GM23248 (cell line): ENCODE measurements at places on chromosomes 5 and 9. TPM values are rescaled to one million over a fixed set of nuclear protein-coding genes. Genes with fewer than 3 reads are reported as not detected.

Gene CYSRT1
- polyA plus RNA-seq: 0.24 and 0.75 TPM in 2 replicates

Gene PCDHB7
- polyA plus RNA-seq: 0.51 and 0.52 TPM in 2 replicates

Gene GBA2
- 24.0 and 27.6 TPM in 2 replicates for polyA plus RNA-seq

Gene FBXL7
- polyA plus RNA-seq: 2.6 and 3.2 TPM in 2 replicates

Gene DCANP1
- not detected in 2 replicates for polyA plus RNA-seq

Gene PCDHGA7
- polyA plus RNA-seq: 0.84 and 1.1 TPM in 2 replicates

Gene INSL4
- not detected in 2 replicates for polyA plus RNA-seq

Gene RAB3C
- not detected in 2 replicates for polyA plus RNA-seq

Gene SARDH
- polyA plus RNA-seq: 0.16 and 0.30 TPM in 2 replicates

Gene C5orf46
- 0.43 and 1.5 TPM in 2 replicates for polyA plus RNA-seq

Gene TRIM36
- polyA plus RNA-seq: not detected in 2 replicates
